ENCODE measurements at places on chromosomes 1 and 21. TPM values are rescaled to one million over a fixed set of nuclear protein-coding genes. Genes with fewer than 3 reads are reported as not detected.

NPPB gene
- total RNA-seq: 0.83 TPM

MCOLN2 gene
- 0.77 TPM for total RNA-seq

NBPF4 gene
- 0.10 TPM for total RNA-seq

SAMD11 gene
- 12.0 TPM for total RNA-seq

SNRNP40 gene
- 75.5 TPM for total RNA-seq

LCE2A gene
- not detected for total RNA-seq

MEGF6 gene
- total RNA-seq: 6.0 TPM

TEDDM1 gene
- total RNA-seq: not detected

AK5 gene
- 76.0 TPM for total RNA-seq

TDRD5 gene
- 0.88 TPM for total RNA-seq

FAM43B gene
- 3.0 TPM for total RNA-seq

DNA sequence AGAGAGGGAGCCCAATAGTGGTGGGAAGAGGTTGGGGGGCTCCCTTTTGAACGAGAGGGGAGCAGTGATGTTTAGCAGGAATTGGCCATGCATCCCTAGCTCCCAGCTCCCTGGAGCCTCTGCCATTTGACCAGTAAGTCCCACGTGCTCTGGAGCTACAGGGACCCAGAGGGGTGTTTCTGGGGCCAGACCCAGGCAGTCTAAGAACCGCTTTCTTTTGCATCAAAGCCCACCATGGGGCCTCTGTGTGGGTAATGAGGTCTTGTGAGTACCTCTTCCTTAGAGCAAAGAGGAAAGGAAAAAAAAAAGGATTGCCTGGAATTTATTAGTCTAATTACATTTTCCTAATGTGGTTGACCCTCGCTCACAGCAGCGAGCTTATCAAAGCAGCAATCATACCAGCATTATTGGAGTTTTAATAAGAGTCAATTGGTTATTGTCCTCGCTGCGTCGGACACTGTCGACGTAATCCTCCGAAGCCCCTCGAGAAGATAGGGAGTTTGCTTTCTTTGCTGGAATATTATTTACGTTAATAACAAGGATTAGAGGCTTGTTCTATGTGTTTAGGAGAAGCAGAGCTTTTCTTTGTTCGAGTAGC is 17.6 kb downstream of the ACTL8 start:
- no peak for DNase-seq

- DNase-seq: no peak
Measured at GRCh38 chr1:8247811-8248436, 70.0 kb upstream of the SLC45A1 start.

DNA sequence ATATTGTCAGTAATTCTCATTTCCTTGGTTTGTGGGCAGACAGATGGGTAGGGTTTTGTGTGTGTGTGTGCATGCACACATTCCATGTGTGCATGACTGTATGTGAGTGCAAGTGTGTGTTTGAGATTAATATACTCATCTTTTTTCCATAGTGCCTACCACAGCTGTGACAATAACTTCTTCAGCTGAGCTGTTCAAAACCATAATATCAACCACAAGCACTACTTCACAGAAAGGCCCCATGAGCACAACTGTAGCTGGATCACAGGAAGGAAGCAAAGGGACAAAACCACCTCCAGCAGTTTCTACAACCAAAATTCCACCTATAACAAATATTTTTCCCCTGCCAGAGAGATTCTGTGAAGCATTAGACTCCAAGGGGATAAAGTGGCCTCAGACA is 149.3 kb downstream of the ADGRL2 start:
- no peak for DNase-seq

GRCh38 chr1:51981555-51981954 is 8.9 kb downstream of the RAB3B start:
- DNase-seq: no peak

GRCh38 chr1:109131800-109132199 is 17.9 kb downstream of the ELAPOR1 start:
- no peak for DNase-seq

DNA sequence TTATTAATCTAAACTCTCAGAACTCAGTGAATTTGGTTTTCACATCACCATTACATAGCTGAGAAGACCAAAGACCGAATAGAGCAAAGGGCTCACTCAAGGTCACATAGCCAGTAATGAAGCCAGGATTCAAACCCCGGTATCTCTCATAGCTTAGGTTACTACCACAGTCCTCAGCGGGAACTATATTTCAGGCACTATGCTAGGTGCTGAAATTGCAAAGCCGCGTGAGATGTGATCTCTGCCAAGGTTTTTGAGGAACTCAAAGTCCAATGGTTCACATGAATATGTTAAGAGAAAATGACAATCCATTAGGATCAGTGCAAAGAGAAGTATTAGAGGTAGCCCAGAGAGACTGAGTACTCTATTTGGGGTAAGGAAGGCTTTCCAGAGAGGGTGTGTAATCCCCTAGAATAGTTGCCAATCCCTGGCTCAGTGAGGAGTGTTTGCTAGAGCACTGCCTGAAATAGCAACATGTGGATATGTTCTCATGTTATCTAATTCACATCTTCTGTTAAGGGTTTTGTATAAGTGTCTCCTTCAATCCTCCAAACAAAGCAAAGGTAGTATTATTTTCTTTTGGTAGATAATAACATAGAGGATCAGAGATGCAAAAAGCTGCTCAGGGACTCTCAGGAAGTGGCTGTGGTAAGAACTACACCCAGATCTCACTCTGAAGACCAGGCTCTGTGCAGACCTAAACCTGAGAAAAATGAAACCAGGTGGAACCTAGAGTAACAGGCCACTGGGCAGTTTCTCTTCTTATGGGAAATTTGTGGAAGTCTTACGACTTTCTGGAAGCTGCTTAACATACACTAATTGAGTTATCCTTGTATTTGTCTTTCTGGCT is 93.1 kb upstream of the C8B start:
- DNase-seq: no peak

GRCh38 chr1:225347123-225347683 is 80.6 kb downstream of the LBR start:
- DNase-seq: no peak

GRCh38 chr1:41641475-41641814 is 157.0 kb upstream of the EDN2 start:
- no peak for DNase-seq
